ENCODE measurements at places on chromosomes 3 and 15.

DNA sequence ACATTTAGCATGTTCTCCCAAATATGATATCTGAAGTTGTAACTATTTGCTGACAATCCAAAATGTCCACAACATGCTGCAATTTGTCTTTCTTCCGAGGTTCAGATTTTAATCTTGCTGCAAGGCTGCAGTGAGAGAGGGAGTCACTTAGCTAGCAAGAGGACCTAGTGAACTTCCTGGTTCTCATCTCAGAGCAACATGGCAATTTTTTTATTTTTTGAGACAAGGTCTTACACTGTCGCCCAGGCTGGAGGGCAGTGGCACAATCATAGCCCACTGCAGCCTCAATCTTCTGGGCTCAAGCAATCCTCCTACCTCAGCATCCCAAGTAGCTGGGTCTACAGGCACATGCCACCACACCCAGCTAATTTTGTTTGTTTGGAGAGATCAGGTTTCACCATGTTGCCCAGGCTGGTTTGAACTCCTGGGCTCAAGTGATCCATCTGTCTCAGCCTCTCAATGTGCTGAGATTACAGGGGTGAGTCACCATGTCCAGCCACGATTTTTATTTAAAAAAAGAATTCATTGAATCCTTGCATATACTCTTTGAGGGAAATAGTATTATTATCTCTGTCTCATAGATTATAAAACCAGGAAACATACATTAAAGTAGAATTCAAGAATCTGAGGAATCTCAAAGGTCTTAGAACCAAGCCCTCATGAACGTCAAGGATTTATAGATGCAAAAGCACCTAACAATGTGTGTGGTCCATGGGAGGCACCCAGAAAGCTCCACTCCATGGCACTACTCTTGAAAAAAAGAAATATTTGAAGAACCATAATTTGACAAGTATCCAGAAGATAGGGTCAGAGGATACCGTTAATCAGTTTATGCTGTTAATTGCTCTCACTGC is 9.1 kb downstream of the HDC start:
- no peak for DNase-seq

DNA sequence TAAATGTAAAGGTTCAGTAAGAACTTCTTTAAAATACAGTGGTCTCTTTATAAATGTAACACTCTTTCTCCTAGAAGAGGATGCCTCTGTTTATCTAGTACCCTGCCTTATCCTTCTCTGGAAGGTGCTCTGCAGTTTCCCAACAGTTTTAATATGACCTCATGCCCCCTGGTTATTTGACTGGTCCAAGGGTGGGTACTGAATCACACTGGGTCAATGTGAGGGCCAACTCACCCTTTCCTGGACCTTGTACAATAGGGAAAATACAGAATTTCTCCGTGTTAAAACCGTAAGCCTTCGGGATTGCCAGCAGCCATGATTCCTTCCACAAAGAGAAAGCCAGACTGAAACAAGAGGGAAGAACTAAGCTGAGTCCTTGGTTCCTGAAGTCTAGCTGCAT is 9.2 kb downstream of the DCBLD2 start:
- DNase-seq = no peak

GRCh38 chr3:138726946-138727730 is 107.6 kb downstream of the PIK3CB start:
- DNase-seq = no peak

DNA sequence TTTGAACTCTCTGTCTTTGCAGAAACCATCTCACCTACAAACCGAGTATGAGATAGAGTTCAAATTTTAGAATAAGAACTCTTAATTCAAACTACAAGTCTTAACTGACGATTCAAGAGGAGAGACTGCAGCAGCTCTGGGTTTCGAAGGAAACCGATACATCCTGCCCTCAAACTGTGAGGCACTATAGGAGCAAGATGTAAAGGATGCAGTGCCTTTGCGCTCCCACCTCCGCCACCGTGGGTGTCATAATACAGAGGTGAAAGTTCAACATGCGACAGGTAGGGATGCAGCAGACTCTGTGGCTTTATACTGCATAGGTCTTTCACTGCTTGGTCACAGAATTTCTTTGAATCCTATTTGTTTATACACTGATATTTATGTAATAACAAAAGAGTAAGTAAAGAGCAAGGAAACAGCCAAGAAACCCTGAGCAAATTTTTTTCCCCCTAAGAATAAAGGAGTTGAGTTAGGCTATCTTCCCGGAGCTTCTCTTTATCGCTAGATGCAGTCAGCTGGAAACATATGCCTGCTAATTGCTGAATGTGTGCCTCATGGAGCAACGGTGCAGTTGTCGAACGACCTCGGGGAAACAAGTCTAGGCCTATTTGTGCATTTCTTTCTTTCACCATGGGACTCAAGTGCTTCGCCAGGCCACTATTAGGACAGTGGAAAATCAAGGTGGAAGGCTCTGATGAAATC is 1097.6 kb upstream of the CFAP20DC start:
- no peak for DNase-seq

DNA sequence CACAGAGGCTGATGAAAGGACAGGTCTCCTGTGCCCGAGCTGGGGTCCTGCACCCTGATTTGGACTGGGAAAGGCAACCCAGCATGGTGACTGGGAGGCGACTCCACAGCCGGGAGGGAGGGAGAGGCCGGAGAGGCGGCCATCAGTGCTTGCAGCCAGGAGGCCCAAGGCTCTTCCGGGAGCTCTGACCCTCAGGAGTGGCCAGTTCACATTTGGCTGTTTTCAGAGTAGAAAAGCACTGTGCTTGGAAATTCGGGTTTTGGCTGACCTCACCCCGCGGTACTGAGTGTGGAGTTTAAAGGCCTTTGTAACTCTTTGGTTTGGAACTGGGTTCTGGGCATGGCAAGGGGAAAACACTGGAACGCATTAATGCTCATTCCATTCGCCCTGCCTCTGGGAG is 31.9 kb downstream of the SMAD6 start:
- no peak for DNase-seq

DNA sequence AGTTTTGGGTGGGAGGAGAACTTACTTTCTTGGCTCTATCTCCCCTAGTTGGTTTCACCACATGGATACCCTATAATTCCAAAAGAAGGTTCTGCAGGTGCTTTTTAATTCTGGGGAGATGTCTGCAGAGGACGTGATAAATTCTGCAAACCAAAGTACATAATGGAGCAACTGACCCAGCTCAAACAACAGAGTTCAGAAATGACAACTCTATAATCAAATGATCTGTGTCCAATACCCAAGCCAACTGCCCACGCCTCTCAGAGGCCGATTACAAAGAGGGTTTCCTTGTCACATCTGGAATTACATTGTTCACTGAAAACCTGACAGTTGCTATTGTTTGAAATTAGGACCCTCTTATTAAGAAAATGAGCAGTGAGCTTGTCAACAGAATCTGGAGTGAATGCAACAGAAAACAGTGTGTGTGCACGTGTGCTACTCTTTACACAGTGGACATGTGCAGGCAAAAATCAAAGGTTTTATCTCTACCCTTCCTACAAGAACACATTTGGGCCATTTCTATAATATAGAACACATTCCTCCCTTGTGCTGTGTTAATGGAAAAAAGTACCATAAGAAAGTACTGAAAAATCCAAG is 593.0 kb downstream of the MAGI1 start:
- DNase-seq = no peak

DNA sequence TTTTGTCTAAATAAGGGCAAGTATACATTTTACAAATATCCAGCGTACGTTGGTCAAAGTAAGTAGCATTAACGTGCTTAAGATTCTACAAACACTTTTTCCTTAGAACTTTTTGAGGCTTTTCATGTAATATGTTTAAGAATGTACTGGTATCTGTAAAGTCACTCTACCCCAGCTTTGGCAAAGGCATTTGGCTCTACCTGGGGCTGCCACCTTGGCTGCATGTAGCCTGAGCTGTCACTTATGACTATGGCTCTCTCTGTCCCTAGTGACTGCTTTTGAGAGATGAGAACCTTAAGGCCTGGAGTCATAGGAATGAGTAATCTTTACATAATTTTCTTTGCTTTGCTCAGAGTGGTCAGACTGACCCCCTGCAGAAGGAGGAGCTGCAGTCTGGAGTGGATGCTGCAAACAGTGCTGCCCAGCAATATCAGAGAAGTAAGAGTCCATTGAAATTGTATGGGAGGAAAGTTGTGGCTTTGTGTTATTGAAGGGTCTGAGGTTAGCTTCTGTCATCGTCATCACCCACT is 61.2 kb downstream of the IQGAP1 start:
- no peak for DNase-seq

GRCh38 chr3:156509189-156510174 is 45.4 kb downstream of the SSR3 start:
- no peak for DNase-seq

- no peak for DNase-seq
Observed at GRCh38 chr15:49423021-49423420, at the start of gene FGF7. Gene FGF7 (plus strand): TSS chr15:49423242. CDS start chr15:49424298, 1,056 bp downstream.

GRCh38 chr15:89052474-89052873 is 35.8 kb upstream of the ABHD2 start:
- no peak for DNase-seq

- no peak for DNase-seq
Observed at GRCh38 chr15:62822228-62822627, 220.3 kb upstream of the TPM1 start.

DNA sequence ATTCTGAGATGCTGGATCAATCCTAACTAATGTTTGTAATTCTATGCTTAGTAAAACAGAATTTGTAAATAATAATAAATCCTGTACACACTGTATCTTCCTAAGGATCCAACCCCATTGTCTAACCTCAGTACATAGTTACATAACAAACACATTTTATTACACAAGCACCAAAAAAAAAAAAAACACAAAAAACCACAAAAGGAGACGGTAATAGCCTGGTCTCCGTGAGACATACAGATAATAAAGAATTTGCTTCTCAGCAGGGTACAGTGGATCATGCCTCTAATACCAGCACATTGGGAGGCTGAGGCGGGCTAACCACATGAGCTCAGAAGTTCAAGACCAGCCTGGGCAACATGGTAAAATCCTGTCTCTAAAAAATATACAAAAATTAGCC is 558.7 kb downstream of the MAGI1 start:
- no peak for DNase-seq

DNA sequence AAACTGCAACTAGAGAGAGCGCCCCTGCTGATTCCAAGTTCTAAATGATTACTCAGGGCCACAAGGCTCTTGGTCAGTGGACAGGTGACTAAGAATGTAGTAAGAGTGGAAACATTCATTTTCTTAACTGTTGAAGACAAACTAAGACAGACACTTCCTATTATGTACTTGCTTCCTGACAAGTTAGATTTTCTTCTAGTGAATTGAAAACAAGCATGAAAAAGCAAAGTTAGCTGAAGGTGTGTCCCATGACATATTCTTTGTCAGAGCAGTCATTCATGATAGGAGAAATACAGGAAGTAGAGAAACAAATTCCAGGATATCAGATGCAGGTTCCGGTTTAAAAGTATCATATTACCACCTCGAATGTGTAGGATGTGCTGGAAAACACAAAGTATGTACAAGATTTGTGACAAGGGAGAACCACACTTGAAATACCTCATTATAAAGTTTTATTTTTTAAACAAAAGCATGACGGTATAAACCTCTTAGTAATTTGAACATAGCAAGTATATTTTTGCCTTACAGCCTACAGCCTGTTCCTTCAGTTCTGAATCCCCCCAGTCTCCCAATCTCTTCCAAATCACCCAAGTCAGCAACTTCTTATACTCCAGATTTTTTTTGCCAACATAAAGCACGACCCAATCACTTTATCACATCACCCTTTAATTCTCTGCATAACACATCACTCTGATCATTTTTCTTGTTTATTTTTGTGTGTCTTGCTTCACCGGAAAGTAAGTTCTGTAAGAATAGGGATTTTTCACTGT is 6.2 kb downstream of the TSPAN3 start:
- DNase-seq = no peak

GRCh38 chr3:112519424-112520001 is 20.2 kb upstream of the BTLA start:
- no peak for DNase-seq

GRCh38 chr3:112822064-112823055 is 24.3 kb downstream of the CD200R1L start:
- DNase-seq = no peak

- DNase-seq = no peak
Observed at GRCh38 chr15:91857224-91857585, 3.7 kb downstream of the SLCO3A1 start.

- DNase-seq = no peak
Observed at GRCh38 chr3:42762046-42762724, 10.9 kb downstream of the CCDC13 start.

DNA sequence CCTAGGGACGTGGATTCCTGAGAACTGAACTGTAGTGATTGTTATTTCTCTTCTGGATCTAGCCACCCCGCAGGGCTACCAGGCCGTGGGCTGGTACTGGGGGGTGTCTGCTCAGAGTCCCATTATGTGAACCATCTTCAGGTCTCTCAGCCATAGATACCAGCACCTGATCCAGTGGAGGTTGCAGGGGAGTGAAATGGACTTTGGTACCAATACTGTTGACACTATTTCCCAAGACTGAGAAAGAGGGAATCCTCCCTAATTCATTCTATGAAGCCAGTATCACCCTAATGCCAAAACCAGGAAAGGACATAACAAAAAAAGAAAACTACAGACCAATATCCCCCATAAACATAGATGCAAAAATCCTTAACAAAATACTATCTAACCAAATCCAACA is 237.0 kb upstream of the AGTR1 start:
- no peak for DNase-seq

GRCh38 chr3:130783629-130784028 is 37.0 kb upstream of the PIK3R4 start:
- DNase-seq = no peak

DNA sequence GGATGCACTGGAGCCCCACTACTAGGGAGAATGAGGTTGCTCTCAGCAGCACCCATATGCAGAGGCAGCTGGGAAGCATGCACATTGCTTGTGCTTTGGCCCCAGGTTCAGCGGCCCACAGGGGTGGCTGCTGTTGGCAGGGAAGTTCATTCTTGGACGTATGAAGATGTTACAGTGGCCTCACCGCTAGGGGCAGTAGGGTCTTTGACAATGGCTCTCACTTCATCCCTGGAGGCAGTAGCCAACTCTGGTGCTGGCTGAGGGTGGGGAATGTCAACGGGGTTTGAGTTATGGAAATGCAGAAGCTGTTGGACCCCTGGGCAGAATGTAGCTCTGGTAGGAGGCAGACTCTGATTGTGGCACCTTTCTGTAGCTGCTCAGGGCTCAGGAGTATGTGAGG is 279.9 kb downstream of the SCAPER start:
- DNase-seq = no peak

- no peak for DNase-seq
Observed at GRCh38 chr15:89673165-89673512, 6.0 kb downstream of the PLIN1 start.

GRCh38 chr15:24862726-24863521 is 91.9 kb upstream of the SNRPN start:
- no peak for DNase-seq

- DNase-seq = no peak
Observed at GRCh38 chr3:32293903-32294302, 55.4 kb downstream of the CMTM8 start.

DNA sequence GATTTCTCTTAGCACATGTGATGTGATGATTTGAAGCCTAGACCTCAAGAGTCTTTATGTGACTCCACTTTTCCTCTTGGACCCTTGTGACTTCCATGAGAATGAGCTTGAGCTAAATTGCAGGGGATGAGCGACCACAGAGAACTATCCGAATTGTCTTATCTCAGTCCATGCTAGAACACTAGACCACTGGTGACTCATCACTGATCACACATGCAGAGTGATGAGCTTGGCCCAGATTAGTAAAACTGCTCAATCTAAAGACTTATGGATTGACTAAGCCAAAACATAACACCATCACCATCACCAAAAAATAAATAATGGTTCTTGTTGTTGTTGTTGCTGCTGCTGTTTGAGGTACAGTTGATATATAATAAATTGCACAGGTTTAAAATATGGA is 114.1 kb upstream of the CFAP20DC start:
- no peak for DNase-seq
